ENCODE measurements at places on chromosomes 13 and 19.
A peak's percentile ranks its signal among the peaks of the same experiment; 100 is the strongest.

DNA sequence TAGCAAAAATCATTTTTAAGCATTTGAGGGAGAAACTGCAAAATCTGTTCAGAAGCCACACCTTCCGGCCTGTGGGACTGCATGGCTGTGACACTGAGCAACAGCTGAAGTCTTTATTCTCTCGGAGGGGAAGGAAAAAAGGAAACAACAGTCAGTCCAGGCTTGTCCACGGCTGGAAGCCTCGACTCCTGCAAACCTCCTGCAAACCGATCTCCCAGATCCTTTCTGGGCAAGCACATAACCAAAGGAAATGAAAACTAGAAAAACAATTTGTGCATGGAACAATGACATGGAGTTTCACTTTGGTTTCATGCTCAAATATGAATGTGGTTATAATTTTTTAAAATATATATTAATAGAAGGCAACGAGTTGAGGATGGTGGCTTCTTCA is 1.0 kb downstream of the COL4A1 start:
- no peak for DNase-seq

- DNase-seq = no peak
These were observed 67.8 kb upstream of the RGCC start for GRCh38 chr13:41389580-41389979.

DNA sequence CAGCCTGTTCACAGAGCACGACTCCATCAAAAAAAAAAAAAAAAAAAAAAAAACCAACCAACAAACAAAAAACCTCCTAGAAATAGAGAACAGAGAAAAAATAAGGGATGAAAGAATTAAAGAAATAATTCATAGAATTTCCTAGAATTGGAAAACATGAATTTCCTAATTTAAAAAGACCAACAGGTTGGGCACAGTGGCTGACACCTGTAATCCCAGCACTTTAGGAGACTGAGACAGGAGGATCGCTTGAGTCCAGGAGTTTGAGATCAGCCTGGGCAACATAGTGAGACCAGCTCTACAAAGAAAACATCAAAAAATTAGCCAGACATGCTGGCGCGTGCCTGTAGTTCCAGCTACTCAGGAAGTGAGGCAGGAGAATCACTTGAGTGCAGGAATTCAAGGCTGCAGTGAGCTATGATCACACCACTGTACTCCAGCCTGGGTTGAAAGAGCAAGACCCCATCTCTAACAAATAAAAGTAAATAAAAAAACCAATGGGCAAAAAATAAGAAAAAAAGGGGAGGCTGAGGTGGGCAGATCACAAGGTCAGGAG is 6.5 kb downstream of the SPART start:
- no peak for DNase-seq

DNA sequence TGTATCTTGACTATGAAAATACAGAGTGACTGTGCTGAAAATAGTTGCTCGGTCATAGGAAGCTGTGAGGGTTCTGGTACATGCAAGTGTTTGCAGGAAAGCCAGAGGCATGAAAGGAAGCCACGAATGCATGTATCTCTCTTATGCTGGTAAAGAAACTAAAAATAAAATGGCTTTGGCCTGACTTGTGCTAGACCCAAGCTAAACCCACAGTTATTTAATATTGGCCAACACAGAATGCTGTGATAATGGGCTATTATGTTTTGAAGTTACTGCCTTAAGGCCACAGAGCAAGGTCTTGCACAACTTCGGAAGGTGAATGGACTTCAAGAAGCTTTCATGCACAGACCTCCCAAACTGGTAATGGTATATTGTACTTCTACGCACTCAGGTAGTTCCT is 518.2 kb upstream of the HTR2A start:
- no peak for DNase-seq

- DNase-seq = no peak
These were observed 505.5 kb upstream of the PCDH9 start for GRCh38 chr13:67735651-67736050.

DNA sequence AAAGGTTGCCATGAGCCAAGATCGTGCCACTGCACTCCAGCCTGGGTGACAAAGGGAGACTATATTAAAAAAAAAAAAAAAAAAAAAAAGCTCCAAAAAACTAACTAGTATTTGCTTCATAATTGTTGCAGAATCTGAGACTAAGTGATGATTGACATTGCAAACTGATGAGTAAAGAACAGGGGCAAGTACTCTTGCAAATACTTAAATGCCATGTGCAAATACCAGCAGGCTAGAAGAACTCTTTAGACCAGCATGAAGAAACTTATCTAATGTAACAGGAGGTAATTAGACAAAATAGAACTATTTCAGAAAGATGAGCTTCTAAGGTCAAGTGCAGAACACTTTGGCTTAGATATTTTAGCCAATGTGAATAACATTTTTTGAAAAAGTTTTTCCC is 1368.1 kb downstream of the EFNB2 start:
- no peak for DNase-seq

DNA sequence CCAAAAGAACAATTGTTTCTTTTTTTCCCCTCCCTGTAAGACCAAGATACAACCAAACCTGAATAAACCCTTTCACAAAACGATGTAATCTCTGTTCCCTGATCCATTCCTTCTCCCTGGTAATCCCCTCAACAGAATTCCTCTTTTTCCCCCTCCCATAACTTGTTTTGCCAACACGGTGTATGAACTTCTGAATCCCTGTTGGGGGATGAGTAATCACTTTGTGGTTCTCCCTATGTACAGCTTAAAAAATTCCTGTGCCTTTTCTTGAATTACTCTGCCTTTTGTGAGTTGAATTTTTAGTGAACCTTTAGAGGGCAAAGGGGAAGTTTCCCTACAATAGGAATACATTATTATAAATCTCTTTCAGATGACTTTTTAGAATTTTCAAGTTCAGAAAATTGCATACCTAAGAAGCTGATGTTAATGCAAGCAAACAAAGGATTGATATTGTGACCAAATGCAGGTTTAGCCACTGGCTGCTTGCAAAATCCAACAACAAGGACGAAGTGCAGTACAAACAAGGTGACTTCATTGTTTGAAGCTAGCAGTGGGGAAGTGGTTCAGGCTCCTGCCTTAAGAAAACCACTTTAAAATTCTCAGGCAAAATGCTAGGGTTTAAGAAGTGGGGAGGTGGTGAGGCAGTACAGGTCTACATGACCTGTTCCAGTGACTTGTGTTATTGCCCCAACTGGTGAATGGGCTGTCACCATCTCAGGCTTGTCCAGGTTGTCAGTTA is 15.0 kb upstream of the EPSTI1 start:
- no peak for DNase-seq

GRCh38 chr13:93045836-93046235 is 180.8 kb upstream of the GPC6 start:
- no peak for DNase-seq

DNA sequence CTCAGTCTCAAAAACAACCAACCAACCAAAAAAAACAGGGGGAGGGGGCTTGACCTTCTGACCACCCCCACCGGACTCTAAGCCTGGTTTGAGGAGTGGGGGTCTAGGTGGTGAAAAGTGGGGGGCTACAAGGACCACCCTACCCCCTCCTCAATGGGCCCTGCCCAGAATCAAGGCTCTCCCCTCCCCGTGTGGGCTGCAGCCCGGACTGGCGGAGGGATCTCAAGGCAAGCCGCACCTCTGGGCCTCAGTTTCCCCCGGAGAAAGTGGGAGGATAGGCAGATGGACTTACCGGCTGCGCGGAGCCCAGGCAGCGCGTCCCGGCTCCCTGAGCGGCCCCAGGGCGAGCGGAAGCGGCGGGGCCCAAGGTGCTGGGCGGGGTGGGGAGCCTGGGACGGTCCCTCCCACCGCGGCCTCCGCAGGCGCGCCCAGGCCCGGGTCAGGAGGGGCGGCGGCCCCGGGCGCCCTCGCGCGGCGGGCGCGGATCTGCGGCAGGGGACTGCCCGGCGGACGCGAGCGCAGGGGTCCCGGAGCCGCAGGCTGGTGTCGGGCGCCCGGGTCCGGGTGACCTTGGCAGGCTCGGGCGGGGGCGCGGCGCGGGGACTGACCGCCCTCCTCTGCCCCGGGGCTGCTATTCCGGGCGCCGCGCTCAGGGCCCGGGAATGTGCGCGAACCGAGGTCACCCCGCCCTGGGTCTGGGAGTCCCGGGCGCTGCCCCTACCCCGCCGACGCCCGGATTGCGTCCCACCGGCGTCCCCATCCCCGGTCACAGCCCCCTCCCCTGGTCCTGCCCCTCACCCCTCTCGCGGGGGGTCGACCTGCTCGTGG is at the start of gene ADAMTSL5:
Gene ADAMTSL5 (minus strand): TSS at position 349 of the 828 bp plus-strand sequence. CDS start 2,076 bp downstream, outside the sequence.
- peak; percentile 22 for DNase-seq

DNA sequence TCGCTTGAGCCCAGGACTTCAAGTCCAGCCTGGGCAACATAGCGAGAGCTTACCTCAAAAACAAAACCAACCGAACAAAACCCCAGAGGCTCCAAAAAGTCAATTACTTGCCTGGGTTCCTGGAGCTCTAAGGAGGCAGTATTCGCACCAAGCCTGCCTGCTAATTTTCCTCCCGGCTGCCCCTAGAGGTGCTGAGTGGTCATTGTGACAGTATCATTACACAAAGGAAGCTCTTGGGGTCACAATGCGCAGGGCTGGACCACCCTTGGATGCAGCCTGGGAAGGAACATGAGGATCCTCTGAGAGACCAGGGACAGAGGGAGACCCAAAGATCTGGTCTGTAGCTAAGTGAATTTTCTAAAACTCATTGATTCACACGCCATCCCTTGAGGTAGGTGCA is 8.5 kb upstream of the PEX11G start:
- no peak for DNase-seq

GRCh38 chr19:6446452-6446851 is 12.9 kb upstream of the SLC25A41 start:
- DNase-seq = no peak

All from stimulated activated CD8-positive, alpha-beta memory T cell treated with anti-CD3 and anti-CD28 coated beads, Interleukin-7, amount 100 ng/mL, for 1 hour (primary cell).